Right ventricle myocardium inferior (tissue), 1 donor: ENCODE measurements at places on chromosomes 1 and 21. TPM values are rescaled to one million over a fixed set of nuclear protein-coding genes. Genes with fewer than 3 reads are reported as not detected.

The C1orf94 gene
- not detected for total RNA-seq

The WNT3A gene
- not detected for total RNA-seq

The CRYAA gene
- not detected for total RNA-seq

The UBASH3A gene
- total RNA-seq, result not detected

The LHX8 gene
- not detected for total RNA-seq

The LCE1E gene
- not detected for total RNA-seq

DNA sequence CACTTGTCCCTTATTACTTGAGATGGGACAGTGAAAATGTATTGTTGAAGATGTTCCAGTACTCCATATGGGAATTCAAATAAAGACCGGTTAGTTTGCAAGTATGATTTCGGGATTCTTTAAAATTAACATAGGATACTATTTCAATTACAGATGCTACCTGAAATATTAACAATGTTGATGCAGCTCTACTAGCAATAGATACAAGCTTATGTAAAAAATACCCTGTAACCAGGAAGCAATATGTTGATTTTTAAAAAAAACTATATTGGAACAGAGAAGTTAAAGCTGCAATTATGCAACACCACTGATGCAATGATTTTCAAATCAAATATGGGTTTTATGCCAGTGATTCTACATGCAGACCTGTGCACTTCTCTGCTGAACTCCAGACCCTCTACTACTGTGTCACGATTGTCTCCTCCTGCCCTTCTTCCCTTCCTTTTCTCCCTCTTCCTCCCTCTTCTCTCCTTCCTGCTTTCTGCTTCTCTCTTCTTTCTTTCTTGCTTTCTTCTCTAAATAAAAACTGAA, 179.2 kb downstream of the ATP6V1G3 start:
- DNase-seq, result no peak

- no peak for DNase-seq
Observed at GRCh38 chr21:44767834-44768831, 33.5 kb downstream of the UBE2G2 start.

GRCh38 chr1:173502104-173502503, 25.0 kb downstream of the PRDX6 start:
- DNase-seq, result no peak

DNA sequence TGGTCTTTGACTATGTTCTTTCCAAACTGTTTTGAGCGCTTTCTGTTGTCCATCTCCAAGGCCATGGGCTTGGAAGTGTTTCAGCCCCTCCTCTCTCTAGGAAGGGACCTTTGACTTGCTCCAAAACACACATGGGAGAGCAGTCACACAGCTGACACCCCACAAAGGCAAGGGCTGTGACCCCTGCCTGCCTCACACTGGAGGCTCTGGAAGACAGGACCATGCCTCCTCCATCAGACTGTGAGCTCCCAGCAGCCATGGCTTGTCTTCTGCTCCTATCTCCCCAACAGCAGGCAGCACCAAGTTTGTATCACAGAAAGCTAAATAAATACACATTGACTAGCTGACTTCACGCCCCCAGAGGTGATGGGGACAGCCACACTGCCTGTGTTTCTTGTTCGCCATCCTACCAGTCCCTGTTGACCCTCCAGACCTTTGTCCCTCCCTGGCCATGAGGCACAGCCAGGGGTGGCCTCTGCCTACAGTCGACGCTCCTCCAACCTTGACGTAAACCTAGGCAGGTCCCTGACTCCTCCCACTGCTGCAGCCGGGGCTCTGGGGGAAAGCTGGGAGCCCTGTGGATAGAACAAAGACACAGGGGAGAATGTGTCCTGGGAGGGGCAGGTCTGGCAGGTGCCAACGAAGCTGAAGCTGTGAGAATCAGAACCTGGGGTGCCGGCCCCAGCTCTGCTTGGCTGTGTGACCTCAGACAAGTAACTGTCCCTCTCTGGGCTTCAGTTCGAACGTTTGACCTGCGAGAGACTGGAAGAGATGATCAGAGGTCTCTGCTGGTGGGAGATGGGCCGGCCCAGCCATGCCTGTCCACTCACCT, 4.8 kb downstream of the PLA2G2F start:
- DNase-seq, result no peak

GRCh38 chr1:42420121-42420520, 35.7 kb downstream of the ZMYND12 start:
- no peak for DNase-seq

DNA sequence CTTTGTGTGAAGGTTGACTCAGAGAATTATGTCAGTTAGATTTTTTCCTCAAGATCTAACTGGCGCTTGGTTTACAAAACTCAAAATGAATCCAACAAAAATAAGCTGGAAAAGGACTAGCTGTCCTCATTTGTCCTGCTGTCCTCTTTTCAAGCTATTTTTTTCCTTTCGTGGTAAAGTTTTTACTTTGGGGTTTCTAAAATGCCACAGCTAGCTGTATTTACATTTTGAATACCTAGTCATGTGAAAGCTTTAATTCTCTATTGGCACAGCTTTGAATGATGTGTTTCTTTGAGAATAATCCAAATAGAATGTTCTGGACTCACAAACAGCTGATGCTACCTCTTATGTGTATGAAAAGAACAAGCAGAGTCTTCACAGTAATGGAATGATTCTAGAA, 673.6 kb upstream of the NR5A2 start:
- no peak for DNase-seq

GRCh38 chr1:17061486-17061885, 7.7 kb upstream of the SDHB start:
- no peak for DNase-seq

DNA sequence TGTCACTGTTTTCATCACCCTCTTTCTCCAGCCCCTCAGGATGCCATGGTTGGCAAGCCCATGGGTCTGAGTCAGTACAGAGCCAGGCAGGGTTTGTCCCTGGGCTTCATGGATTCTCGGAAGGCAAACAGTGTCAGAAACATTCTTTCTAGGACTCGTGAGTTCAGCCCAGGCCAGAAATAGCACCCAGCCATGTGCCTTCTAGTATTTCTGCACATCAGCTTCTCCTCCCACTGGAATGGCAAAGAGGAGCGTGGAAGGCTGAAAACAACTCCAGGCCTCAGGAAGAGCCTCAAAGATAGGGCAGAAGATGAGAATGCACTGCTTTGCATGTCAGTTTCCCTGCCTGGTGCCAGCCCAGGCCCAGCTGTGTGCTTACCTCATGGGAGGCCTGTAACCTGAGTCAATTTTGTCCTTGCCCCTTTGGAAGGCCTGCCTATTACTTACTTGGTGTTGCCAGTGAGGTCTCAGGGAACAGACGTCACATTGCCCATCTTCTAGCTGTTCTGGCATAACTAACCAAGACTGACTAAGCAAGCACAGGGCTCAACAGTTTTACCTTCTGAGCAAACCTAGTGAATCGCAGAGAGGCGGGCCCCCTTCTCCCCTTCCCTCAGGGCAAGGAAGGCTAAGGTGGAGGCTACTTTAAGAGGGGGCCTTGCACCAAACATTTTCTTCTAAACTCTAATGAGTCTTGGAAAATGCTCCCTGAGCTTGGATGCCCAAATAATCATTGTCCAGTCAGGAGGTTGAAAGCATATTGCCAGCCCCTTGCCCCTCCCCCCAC, 42.4 kb downstream of the GLUL start:
- DNase-seq, result no peak

- DNase-seq, result no peak
Observed at GRCh38 chr1:6490181-6491080, 1.0 kb downstream of the PLEKHG5 start.

DNA sequence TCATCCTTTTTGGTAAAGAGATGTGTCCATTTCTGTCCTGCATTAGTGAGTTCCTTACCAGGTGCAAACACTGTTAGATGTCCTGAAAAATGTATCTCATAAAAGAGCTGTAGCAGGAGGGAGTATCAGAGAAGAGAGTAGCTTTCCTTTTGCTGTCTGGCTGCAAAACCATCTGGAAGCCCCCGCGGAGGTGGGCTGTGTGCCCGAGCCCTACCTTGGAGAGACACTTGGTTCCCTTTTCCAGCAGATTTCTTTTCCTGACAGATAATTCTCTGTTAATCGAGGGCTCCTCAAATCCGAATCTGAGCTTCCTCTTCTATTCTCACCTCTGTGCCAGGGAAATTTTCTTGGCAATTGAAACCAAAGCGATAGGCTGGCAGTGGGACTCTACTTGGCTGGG, 53.0 kb downstream of the KIF26B start:
- DNase-seq, result no peak

DNA sequence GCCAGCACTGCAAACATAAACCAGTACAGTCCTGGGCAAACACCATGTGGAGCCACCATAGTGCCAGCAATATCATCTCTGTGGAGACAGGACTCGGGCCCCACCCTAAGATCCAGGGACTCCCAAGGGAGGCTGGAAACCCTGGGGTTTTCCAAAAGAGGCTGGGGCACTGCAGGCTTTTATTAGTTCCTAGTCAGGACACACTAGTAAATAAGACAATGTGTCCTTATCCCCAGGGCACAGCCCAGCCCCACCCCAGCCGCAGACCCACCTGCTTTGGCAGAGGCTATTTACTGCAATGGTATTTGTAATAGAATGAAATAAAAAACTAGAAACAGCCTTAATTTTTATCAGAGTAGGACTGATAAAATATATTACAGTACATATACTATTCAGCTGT, 486 bp upstream of the GJB3 start:
- no peak for DNase-seq

- no peak for DNase-seq
Observed at GRCh38 chr1:61226791-61227567, 144.6 kb downstream of the NFIA start.
